ENCODE measurements at places on chromosomes 2 and 18.

GRCh38 chr2:181264001-181264400 lies 193.2 kb upstream of the ITGA4 start:
- no peak for DNase-seq

GRCh38 chr18:79361766-79362522 lies 33.8 kb upstream of the NFATC1 start:
- DNase-seq: no peak

- DNase-seq: no peak
Measured at GRCh38 chr2:170006587-170007325, 171.2 kb upstream of the MYO3B start.

GRCh38 chr2:39487398-39488250 lies 50.5 kb upstream of the MAP4K3 start:
- no peak for DNase-seq

DNA sequence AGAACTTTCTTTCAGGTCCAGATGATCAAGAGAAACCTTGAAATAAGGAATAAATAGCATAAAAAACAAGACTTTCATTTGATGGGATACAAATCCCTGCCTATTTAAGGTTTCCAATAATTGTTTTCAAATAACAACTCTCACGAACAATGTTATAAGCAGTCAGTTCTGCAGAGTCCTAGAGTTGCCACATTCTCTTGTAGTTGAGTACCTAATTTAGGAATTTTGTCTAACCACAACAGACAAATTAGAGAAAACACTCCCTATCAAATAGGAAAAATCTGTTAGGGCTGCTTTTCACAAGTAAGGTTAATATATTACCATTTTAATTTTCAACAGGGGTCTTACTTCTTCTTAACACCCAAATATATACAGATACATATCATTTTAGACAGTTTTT lies 130.1 kb upstream of the CDH20 start:
- no peak for DNase-seq

- no peak for DNase-seq
Measured at GRCh38 chr2:232857158-232857563, 12.9 kb upstream of the SNORC start.

DNA sequence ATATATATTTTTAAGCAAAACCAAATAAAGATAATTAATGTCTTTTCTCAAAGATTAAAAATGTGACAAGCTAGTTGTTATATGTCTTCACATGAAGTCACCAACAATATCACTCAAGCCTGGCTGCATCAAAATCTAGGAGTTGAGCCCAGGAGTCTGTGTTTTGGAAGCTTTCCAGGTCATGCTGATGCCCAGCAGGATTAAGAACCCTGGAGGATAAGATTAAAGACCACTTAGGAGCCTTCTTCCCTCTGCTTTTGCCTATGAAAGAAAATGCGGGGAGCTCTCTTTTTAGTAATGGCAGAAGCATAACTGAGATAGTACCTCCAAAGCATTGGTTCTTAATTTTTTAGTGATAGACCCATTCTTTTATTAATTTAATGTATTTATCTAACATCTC lies 157.4 kb downstream of the ASXL3 start:
- no peak for DNase-seq

GRCh38 chr2:19600506-19600905 lies 242.1 kb upstream of the OSR1 start:
- no peak for DNase-seq

- no peak for DNase-seq
Measured at GRCh38 chr2:197108758-197109157, 182.3 kb upstream of the PGAP1 start.

GRCh38 chr18:36141576-36141975 lies 11.9 kb downstream of the ELP2 start:
- DNase-seq: no peak

GRCh38 chr2:48278590-48278989 lies 251.4 kb upstream of the STON1 start:
- DNase-seq: no peak

DNA sequence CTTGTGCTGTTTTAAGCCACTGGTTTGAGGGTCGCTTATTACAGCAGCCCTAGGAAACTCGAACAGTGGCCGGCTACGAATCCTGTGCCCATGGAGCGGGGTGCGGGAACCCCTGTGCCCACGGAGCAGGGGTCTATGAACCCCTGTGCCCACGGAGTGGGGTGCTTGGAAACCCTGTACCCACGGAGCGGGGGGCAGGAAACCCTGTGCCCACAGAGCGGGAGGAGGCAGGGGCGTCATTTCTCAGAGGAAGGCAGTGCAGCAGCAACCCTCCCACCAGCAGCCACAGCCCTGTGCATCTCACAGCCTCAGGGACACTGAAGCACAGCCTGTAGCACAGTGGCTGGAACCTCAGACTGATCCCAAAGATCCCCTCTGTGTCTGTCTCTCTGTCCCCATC lies 34.2 kb upstream of the GPC1 start:
- no peak for DNase-seq

DNA sequence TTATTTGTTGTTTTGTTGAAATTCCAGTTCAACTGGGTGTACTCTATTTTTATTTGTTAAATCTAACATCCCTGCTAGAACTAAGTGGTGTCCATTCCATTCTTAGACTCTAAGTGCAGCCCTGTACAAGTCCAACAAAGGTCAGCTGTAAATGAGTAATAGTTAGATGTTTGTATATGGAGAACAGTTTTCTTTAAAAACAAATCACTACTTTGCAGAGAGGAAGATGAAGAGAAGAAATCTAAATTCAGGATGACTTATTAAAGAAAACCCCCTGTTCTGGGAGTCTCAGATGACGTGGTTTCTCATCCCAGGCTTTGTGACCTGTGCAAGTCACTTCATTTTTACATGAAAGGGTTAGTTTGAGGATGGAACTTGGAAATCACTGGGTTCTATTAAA lies 57.9 kb downstream of the GALNT14 start:
- DNase-seq: no peak

GRCh38 chr2:140814141-140814540 lies 1316.7 kb downstream of the LRP1B start:
- no peak for DNase-seq

DNA sequence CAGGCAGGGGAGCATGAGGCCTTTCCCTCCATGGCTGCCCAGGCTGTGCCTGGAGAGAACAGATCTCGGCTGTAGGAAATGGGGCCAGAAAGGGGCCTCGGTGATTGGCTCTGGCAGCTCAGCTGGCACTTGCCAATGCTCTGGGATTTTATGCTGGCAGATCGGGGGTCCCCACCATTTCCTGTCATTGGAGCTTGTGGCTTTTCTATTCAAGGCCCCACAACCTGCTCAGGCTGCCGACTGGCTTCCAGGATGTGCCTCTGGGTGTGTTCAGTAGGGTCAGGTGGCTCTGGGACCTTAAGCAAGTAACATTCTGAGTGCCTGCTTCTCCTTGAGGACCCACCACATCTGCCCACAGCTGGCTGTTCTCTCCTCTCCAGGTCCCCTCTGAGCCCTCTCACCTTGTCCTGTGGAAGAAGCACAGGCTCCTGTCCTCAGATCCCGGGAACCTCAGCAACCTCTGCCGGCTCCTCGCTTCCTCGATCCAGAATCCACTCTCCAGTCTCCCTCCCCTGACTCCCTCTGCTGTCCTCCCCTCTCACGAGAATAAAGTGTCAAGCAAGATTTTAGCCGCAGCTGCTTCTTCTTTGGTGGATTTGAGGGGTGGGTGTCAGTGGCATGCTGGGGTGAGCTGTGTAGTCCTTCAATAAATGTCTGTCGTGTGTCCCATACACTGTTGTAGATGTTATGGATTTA lies 4.2 kb downstream of the GNLY start:
- DNase-seq: no peak

DNA sequence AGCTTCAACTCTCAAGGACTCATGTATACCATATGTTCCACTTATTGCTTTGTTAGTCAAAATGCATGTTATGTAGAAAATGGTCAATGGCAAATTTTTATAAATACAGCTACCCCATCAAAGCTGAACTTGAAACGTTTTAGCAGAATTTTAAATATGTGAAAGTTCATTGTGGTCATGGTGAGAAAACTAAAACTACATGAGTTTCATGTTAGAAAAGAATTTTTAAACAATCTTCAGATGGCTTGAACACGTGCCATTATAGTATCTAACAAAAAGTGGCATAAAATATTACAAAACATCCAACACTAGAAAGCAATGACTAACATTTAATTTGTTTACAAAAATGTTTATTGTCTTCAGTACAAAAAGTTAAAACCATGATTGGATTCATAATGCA lies 246.0 kb upstream of the KCNJ3 start:
- no peak for DNase-seq

GRCh38 chr2:193668557-193669323 lies 1474.0 kb upstream of the TMEFF2 start:
- DNase-seq: no peak

DNA sequence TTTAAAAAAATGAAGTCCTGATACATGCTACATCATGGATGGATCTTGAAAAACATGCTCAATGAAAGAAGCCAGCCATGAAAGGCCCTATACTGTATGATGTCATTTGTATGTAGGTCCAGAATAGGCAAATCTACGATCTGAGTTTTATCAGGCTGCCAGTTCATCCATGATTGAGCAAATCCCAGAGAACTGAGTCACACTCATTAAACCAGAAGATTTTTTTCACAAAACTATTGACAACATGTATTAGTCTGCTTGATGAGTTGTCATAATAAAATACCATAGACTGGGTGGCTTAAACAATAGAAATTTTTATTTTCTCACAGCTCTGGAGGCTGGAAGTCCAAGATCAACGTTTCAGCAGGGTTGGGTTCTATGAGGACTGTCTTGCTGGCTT lies 130.7 kb downstream of the MREG start:
- no peak for DNase-seq
